T-helper 22 cell (primary cell): ENCODE measurements at places on chromosomes 4 and X.

DNA sequence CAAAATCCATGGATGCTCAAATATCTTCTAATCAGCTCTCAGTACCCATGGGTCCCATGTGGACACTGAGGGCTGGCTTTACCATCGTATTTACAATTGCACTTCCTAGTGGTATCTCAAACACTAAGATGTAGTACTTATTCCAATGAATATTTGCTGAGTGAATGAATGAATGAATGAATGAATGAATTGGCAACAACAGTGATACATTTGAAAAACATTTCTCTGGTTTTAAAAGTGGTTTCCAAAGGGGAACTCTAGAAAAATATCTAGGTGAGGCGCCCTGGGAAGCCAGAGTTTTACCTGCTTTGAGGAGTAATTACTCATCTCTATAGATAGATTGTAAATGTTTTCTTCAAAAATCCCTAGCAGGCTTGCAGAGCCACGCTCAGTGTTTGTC, 76.6 kb downstream of the CYTL1 start:
- no peak for DNase-seq

GRCh38 chrX:155534800-155535199, 76.4 kb upstream of the F8A3 start:
- DNase-seq, result no peak

DNA sequence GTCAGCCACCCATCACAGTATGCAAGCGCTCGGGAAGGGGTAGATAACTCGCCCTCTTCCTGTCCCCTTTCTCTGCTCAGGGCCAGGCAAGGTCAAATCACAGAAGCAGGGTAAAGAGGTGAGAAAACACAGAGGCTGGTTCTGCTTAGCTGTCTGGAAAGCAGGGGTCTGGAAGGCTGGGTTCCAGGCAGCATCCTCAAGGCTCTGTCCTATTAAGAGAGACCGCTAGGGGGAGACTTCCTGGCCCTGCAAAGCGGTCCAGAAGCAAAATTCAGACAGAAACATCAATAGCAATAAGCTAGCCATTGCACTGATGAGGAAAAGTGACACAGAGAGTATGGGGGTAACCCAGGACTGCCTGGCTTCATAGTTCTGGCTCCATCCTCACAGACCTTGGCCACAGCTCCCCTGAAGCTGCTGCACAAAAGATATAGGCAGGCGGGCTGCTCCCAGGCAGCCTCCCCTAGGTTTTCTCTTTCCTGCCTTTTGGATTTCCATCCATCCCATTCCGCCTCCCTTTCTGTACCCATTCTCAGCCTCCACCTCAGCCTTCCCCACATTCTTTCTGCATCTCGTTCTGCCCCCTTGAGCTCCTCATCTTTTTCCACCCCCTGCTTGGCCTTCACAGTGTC, 308.5 kb downstream of the EVC2 start:
- DNase-seq, result no peak

DNA sequence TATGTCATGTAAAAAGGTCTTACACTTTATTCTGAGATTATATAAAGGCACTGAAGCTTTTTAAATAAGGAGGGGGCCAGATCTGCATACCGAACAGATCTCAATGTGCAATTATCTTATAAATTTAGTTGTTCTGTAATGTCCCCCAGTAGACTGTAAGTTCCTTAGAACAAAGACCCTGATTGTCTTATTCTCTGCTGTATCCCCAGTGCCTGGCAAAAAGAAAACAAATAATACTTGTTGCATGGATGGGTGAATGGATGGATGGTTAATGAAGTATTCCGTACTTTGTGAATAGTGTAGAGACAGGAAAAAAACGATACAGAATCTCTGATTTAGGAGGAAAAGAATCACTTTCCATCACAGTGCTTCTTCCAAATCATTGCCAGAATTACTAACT, 141.5 kb downstream of the CHM start:
- no peak for DNase-seq

DNA sequence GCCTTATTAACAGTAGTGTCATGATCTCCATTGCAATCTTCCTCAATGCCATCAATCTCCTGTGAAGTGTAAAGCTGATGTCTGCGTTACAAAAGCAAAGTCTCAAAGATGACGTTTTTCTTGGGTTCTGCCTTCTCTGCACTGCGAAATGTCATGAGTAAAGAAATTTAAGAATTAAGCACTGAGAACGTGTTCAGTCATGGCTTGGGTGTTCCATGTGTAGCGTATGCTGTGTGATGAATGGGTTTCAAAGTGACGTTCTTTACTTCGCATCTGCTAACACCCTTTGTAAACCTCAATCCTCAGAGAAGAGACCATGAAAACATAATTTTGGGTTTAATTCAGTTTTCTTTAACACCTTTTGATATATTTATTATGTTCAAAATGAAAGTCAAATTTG, 999 bp downstream of the NAP1L5 start:
- DNase-seq, result no peak

- no peak for DNase-seq
These were observed 130.6 kb downstream of the FBXO8 start for GRCh38 chr4:174152717-174153466.

GRCh38 chr4:140069066-140069465, 84.9 kb downstream of the MAML3 start:
- DNase-seq, result no peak

GRCh38 chr4:45004847-45005565, 278.6 kb upstream of the GNPDA2 start:
- DNase-seq, result no peak

DNA sequence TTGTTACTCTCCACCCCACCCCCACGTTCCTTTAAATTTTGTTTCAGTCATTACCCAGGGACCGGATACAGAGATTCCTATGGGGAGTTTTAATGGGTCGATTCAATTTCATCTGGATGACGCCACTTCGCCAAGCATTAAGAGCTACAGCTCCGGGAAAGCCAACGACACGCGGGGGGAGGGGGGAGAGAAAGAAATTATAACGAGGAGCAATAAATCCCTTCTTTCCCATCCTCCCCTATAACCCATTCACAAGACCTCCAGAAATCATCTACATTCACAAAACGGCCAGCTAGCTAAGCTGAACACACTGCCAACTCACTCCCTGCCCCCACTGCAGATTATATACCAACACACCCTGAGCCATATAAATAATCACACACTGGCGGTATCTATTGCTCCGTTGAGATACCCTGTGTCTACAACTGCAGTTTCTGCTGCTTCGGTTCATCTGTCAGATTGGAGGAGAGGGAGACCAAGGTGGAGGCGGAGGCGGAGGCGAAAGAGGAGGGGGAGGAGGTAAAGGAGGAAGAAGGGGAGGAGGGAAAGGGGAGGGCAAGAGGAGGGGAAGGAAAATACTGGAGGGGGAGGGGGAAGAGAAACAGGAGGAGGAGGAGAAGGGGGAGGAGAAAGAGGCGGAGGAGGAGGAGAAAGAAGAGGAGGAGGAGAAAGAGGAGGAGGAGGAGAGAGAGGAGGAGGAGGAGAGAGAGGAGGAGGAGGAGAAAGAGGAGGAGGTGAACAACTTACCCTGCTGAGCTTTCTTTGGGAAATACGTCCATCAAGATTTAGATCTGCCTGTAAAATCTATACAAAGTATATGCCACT, 113.9 kb upstream of the VAMP7 start:
- peak; percentile 0 for DNase-seq
